ENCODE measurements at places on chromosomes 1 and 21. TPM values are rescaled to one million over a fixed set of nuclear protein-coding genes. Genes with fewer than 3 reads are reported as not detected.

Gene FOXO6
- not detected for total RNA-seq

Gene LRRC7
- not detected for total RNA-seq

Gene MPZ
- 0.53 TPM for total RNA-seq

Gene RNU1-4
- 2,564 TPM for total RNA-seq

Gene ATAD3C
- total RNA-seq: 0.15 TPM

Gene PWP2
- total RNA-seq: 15.7 TPM

Gene TDRD5
- total RNA-seq: not detected

Gene ZNF683
- total RNA-seq: not detected

Gene UMODL1
- under 0.01 TPM for total RNA-seq

Gene F11R
- 24.5 TPM for total RNA-seq

Gene NID1
- total RNA-seq: 52.3 TPM

Gene SCAMP3
- 30.7 TPM for total RNA-seq

Gene KIF17
- 0.82 TPM for total RNA-seq

Gene OR2T29
- not detected for total RNA-seq

Gene MROH9
- total RNA-seq: 0.15 TPM

Gene SPRR1B
- total RNA-seq: not detected

Gene KCNT2
- 2.9 TPM for total RNA-seq

Gene PLEKHA6
- total RNA-seq: 0.08 TPM

Gene PTPN7
- total RNA-seq: not detected

Gene PGLYRP4
- total RNA-seq: not detected

Gene IRF6
- 7.7 TPM for total RNA-seq

Gene LENEP
- total RNA-seq: not detected

Gene SLC9C2
- not detected for total RNA-seq

Gene DCST1
- not detected for total RNA-seq

Gene CELA2B
- not detected for total RNA-seq

Gene ITLN2
- 1.5 TPM for total RNA-seq

Gene CGN
- 0.35 TPM for total RNA-seq

Gene KIAA1614
- total RNA-seq: 6.6 TPM

Gene CAMK2N1
- 3.8 TPM for total RNA-seq

Gene TRIM17
- 0.35 TPM for total RNA-seq

Gene MAP3K21
- total RNA-seq: 0.08 TPM

Gene FAM131C
- 0.08 TPM for total RNA-seq

Gene SPATA46
- total RNA-seq: not detected

Gene FAM110D
- 0.08 TPM for total RNA-seq

Gene ISG20L2
- 7.4 TPM for total RNA-seq

Gene DFFB
- 4.1 TPM for total RNA-seq

Gene UBE2U
- total RNA-seq: not detected

Gene BSND
- total RNA-seq: not detected

Gene ADORA3
- not detected for total RNA-seq

Gene CDA
- 0.38 TPM for total RNA-seq

Gene CD84
- not detected for total RNA-seq

Gene LRRC39
- total RNA-seq: 0.12 TPM

Gene C21orf58
- 2.6 TPM for total RNA-seq

Gene CITED4
- 5.4 TPM for total RNA-seq

Gene GJB5
- not detected for total RNA-seq

Gene NPHS2
- total RNA-seq: not detected

Gene NBPF1
- total RNA-seq: 36.2 TPM

Gene COL8A2
- total RNA-seq: 5.0 TPM

Gene CLDN17
- total RNA-seq: not detected

Gene SLC35F3
- not detected for total RNA-seq

Gene SLAMF6
- not detected for total RNA-seq

Gene COL11A1
- total RNA-seq: 6.7 TPM

Gene GPR89B
- total RNA-seq: 16.4 TPM

Gene TUFT1
- total RNA-seq: 8.5 TPM

Gene RASSF5
- total RNA-seq: 0.30 TPM

Gene KLHDC8A
- total RNA-seq: 0.08 TPM

All from smooth muscle cell of the coronary artery (primary cell).